Muscle of back (tissue), 13 donors: ENCODE measurements at places on chromosomes 1 and 21.
A peak's percentile ranks its signal among the peaks of the same experiment; 100 is the strongest.

DNA sequence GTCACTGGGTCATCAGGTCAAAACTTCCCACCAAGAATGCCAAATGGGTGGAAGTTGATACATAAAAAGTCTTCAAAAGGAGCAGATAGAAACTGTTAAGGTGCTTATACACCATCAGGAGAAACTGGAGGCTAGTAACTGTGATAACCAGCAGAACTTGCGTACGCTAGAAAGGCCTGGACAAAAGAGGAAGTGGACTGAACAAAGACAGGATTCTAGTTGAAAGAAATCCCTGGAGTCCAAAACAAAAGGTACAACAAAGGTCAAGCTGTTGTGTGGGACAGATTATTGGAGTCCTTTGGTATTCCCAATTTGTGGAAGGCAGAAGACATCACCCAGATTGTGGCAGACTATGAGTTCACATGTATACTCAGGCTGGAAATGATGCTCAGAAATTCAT lies 215.8 kb upstream of the PBX1 start:
- no peak for DNase-seq

DNA sequence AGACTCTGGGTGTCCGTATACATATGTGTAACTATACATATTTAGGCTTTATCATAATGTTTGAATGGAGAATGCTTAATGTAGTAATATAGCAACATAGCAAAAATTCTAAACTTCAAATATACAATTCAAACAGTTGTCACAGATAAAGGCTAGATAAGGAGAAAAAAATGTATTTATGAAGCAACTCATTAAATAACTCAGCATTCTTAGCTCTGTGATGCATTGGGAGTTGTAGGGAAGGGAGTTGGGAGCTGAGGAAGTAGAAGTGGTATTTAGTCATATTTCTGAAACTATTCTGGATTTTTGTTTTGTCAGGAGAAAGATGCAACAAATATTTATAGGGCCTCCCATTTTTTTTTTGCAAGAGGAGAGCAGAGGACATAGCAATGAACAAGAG lies 197.8 kb downstream of the PBX1 start:
- no peak for DNase-seq

- DNase-seq = peak; percentile 40
These were observed 9.1 kb downstream of the NHLH1 start for GRCh38 chr1:160375788-160376524.

GRCh38 chr1:85025940-85026339 lies 22.4 kb downstream of the MCOLN3 start:
- DNase-seq = no peak

GRCh38 chr1:165960136-165960535 lies 132.7 kb downstream of the UCK2 start:
- DNase-seq = no peak

DNA sequence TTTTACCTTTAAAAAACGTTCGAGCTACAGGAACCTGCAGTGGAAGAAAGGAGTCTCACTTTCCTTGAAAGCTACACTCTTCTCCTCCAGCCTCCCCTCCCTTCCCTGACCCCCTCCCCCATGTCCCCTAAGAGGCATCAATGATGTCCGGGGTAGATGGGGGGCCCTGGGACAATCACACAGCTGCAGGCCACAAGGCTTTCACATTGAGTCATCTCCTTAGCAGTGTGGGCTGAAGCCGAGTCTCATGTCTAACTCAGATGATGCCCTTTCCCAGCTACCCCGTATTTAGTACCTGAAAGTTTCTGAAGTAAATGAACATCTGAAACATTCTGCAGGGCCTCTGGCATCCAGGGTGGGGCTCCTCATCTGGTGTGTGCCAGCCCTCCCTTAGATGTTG lies 6.3 kb upstream of the GPR25 start:
- no peak for DNase-seq

DNA sequence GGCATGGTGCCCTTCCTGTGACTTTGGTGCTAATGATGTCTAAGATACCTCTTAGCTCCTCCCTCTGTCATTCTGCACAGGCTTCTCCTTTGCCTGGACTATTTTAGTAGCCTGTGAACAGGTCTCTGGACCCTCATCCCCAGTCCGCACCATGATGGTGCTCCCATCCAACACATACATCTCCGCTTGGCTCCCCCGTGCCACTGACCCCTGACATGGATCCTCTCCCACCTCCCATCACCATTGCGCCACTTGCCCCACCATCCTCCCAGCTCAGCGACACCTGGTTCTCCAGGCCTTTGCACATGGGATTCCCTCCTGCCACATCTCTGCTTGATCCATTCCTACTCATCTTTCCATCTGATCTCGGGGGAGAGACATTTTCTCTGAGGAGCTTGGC lies 33.9 kb downstream of the RUNX3 start:
- no peak for DNase-seq

- peak; percentile 72 for DNase-seq
These were observed 26.2 kb upstream of the HHAT start for GRCh38 chr1:210302501-210302900.

GRCh38 chr1:160548960-160549664 lies 26.1 kb upstream of the SLAMF6 start:
- DNase-seq = no peak

DNA sequence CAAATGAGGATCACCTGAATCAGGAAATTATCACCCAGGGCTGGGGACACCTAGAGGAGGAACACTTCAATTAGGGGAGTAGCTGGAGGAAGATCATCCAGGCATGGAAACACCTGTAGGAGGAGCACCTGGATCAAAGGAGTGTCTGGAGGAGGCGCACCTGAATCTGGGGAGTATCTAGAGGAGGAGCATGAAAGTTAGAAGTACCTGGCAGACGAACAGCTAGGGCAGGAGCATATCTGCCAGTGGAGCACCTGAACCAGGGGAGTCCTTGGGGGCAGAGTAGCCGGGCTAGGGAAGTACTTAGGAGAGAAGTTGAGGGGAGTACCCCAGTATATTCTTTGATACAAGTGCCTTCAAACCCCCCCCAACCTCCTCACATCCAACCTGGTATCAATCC lies 1.3 kb downstream of the C1orf210 start:
- DNase-seq = no peak

DNA sequence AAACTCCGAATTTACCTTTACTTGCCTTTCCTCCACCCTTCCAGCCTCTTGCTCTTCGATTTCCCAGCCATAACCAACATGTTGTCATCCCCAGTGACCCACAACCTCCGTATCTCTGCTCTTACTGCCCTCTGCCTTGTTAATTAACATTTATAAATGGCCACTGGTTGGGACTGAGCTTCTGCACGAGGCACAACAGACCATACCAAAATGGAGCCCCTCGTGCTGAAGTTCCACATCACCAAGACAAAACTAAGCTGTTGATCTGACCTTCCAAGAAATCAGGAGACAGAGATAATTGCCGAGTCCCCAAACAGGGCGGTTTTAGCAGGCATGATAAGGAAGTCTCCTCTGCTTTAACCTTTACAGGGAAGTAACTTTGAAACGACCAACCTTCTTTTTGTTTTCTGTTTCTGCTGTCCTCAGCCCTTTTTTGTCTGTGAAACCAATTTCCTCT lies 71.9 kb downstream of the NMNAT2 start:
- no peak for DNase-seq

DNA sequence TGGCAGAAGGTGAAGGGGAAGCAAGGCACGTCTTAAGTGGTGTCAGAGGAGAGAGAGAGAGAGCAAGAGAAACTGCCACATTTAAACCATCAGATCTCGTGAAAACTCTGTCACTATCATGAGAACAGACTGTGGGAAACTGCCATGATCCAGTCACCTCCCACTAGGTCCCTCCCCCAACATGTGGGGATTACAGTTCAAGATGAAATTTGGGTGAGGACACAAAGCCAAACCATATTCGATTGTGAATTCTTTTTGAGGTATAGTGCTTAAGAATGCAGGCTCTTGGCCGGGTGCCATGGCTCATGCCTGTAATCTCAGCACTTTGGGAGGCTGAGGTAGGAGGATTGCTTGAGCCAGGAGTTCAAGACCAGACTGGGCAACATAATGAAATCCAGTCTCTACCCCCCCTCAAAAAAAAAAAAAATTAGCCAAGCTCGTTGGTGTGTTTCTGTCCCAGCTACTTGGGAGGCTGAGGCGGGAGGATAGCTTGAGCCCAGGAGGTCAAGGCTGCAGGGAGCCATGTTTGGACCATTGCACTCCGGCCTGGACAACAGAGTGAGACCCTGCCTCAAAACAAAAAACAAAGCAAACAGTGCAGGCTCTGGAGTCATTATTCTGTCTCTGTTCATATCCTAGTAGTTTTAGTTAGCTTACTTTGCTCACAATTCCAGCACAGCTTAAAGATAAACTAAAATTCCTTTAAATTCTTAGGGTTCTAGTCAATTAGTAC lies 6.0 kb downstream of the ZCCHC17 start:
- DNase-seq = no peak

GRCh38 chr1:14135070-14135469 lies 435.1 kb downstream of the PRDM2 start:
- DNase-seq = no peak

GRCh38 chr1:59075021-59075420 lies 221.9 kb upstream of the FGGY start:
- no peak for DNase-seq

DNA sequence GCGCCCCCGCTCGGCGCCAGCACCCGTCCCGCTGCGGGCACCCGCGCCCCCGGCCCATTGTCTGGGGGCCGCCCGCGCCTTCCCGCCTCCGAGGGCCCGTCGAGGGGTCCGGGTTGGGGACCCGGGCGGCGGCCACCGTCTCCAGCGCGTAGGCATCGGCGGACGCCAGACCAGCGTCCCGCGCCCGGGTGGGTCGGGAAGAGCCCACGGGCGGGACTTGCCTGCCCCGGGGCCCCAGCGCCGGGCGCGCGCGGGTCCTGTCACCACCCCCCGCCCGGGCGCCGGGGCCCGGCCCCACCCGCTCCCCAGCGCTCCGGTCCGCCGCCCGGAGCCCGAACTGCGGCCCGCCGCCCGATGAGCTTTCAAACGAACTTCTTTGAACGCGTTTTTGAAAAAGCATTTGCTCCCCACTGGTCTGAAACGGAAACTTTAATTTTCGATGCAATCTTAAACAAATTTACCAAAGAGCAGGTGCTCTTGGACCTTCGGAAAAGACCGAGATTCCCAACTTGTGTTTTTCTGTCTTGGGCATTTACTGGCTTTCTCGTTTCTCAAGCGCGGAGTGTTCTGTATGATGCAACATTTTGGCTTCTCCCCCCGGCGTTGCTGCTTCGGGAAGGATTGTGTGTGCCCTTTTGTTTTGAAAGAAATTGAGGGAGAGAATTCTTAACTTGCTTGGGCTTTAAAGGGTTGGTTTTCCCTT lies 615 bp downstream of the CLIC4 start:
- peak; percentile 69 for DNase-seq

- DNase-seq = no peak
These were observed 255.4 kb upstream of the PLXNA2 start for GRCh38 chr1:208499601-208500000.

DNA sequence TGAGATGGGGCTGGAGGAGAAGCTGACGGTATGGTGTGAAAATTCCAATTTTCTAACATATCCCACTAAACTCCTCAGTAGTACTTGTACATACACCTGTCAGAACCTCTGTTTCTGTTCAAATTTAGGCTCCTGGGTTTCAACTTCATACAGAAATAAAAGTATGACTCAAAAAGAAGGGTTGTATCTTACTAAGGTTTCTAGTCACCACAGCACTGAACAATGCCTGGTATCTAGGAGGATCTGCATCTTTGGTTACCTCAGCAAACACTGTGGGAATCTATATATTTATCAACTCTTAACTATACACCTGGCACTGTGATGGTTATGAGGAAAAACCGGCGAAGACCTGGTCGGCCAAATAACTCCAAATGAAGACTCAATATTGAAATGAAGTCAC lies 13.8 kb downstream of the RBM34 start:
- no peak for DNase-seq

DNA sequence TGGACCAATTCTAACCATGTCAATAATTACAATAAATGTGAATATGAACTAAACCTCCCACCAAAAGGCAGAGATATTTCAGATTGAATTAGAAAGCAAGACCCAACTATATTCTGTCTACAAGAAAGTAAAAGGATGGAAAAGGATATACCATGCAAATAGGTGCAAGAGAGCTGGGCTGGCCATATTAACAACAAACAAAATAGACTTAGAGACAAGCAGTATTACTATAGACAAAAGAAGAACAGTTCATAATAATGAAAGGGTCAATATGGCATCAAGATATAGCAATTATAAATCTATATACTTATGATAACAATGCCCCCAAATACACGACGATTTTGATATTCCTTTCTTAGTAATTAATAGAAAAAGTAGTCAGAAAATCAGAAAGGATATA lies 67.3 kb upstream of the IFFO2 start:
- DNase-seq = no peak

GRCh38 chr1:108671143-108671542 lies 10.2 kb upstream of the HENMT1 start:
- no peak for DNase-seq

DNA sequence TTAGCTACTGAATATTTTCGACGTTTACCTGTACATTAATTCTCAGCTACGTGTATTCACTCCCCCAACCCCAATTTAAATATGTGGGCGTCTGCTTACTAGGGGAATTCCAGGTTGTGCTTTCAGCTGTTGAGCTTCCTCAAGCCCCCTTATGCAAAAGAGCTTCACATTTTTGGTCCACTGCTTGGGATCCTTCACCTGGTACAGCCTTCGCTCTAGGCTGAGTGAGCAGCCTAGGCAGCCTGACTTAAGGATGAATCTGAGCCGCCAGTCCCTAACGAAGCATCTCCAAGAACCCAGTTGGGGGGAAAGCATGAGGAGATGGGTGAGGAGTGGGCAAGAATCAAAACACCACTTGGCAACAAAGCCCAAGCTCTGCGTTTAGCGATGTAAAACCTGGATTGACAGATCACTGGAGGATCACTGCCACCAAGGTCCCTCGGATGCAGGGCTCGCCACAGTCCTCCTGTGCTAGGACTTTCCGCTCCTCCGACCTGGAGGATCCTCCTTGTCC lies 674 bp downstream of the BCL10 start:
- no peak for DNase-seq
